Adrenal gland (tissue), 19 donors: ENCODE measurements at places on chromosomes 1 and 21. TPM values are rescaled to one million over a fixed set of nuclear protein-coding genes. Genes with fewer than 3 reads are reported as not detected.

ACP6 gene
- total RNA-seq: 30.5 TPM

GRCh38 chr21:26136671-26137070 is 33.9 kb downstream of the APP start:
- DNase-seq: no peak

DNA sequence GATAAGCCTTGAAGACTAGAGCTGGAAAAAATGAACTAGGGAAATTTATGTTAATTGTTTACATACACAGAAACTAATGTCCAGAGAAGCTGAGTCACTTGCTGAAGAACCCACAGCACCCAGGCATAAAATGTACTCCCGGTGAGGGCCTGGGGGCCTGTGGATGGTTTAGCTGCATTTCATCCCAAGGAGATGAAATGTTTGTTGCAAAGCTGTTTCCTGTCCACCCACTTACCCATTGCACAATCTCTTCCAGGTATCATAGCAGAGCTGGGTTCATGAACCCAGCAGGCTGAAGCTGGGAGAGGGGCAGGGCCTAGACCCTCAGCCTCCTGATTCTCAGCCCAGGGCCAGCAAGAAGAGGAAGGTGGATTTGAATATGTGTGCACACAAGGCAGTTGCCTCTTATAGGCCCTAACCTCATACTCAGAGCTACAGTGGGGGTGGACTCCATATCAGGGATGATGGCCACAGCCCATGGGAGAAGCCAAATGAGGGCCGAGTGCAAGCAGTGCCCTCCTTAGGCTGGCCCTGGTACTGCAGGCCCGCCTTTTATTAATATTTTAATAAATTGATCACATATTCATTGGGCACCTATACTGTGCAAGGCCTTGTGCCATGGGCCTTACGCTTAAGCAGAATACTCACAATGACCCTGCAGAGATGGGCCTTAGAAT is 110.8 kb downstream of the LACTBL1 start:
- DNase-seq: peak; percentile 55

GRCh38 chr1:4346131-4346530 is 308.3 kb upstream of the AJAP1 start:
- DNase-seq: no peak

DNA sequence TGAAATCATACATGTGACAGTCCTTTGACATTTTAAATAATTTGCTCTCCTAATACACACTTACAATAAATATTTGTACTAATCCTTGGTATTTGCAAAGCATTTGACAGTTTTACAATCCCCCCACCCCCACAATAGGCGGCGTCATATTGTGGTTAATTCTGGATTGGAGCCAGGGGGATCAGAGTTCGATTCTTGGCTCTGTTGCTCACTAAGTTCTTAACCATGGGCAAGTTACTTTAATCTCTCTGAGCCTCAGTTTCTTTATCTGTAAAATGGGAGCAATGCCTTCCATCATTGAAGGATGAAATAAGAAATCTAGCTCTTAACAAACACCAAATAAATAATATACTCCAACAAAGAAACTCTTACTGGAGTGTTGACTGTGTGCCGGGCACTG is 23.8 kb downstream of the CACNA1S start:
- no peak for DNase-seq

GRCh38 chr1:233333086-233333485 is 5.6 kb downstream of the MAP3K21 start:
- DNase-seq: no peak

GRCh38 chr1:246155923-246156322 is 351.2 kb downstream of the SMYD3 start:
- DNase-seq: no peak

GRCh38 chr1:233638513-233638912 is 24.6 kb downstream of the KCNK1 start:
- DNase-seq: no peak

DNA sequence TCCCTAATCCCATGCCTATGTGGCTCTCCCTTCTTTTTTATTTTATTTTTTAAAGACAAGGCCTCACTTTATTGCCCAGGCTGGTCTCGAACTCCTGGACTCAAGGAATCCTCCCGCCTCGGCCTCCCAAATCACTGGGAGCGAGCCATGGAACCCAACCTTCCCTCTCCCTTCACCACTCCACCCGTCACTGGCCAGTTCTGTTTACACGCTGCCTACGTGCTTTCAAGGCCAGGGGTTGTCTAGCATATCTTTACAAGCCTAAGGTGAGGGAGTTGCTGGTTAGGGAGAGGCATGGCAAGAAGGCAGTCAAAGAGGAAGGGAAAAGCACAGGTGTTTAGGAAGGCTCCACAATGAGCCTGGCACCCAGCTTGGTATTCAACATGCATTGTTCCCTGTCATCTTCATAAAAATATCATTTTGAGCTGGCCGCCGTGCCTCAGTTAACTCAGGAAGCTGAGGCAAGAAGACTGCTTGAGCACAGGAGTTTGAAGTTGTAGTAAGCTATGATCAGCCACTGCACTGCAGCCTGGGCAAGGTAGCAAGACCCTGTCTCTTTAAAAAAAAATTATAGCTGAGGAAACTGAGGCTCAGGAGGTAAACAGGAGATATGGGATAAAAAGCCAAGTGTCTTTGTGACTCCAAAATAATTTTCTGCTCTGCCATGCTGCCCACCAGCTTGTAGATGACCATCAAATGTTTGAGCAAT is 1.1 kb downstream of the RHBDL2 start:
- DNase-seq: no peak

DNA sequence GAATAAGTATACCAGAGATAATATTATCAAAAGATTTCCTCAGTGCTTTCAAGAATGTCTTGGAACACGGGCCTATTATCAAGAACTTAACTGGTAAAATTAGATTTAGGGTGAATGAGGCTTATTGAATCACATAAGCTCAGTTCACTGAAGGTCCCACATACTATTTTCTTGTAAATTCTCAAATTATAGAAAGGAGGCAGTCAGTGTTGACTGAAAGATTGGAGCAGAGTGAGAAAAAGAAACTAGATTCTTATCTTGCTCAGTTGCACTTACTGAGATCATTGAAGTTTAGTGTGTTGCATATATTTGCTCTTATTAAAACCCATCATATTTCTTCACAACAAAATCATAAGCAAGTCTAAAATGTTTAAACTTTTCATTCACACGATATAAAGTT is 3.9 kb upstream of the RGS1 start:
- DNase-seq: no peak

DNA sequence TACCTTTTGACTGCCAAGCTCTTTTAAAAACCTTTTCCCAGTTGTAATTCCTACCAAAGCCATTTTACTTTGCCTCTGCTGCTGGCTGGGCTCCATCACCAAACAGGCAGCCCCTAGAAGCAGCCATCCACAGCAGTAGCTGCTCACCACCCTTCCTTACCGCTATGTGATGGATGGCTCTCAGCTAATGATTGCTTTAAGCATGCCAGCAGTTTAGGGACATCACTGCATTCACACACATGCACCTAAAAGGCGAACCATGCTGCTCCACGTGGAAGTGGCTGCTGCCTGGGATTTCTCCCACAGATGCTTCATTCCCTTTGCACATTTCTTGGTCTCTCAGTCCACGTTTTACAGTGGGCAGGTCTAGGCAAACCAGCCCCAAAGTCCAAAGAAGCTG is 46.3 kb upstream of the PDE9A start:
- DNase-seq: no peak

GRCh38 chr1:219374636-219375035 is 201.0 kb downstream of the LYPLAL1 start:
- no peak for DNase-seq

SERPINC1 gene
- total RNA-seq: 0.70 TPM

GRCh38 chr1:151130987-151131586 is 15.3 kb downstream of the SEMA6C start:
- peak; percentile 54 for DNase-seq

PKN2 gene
- 45.4 TPM for total RNA-seq

DNA sequence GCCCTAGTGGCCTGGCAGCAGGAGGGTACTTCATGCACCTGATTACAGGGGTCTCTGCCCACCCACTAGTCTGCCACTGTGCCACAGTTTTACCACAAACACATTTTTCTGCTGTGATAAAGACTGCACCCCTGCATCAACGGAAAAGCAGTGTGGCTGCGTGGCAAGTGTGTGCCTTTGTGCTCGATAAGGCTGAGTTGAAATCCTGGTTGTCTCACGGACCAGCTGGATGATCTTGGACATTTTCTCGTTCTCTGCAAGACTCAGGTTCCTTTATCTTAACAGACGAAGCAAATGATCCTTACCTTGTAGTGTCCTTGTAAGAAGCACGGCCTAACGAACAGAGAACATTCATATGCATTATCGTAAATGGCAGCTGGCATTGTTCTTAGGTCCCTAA is 10.2 kb downstream of the GRHL3 start:
- no peak for DNase-seq

GRCh38 chr21:35178827-35179226 is 129.7 kb upstream of the RUNX1 start:
- DNase-seq: no peak

KIF17 gene
- 36.9 TPM for total RNA-seq

RBM11 gene
- 1.8 TPM for total RNA-seq

- no peak for DNase-seq
Measured at GRCh38 chr21:27129215-27129614, 162.3 kb upstream of the ADAMTS5 start.

GRCh38 chr1:220826729-220827128 is 40.0 kb downstream of the MTARC1 start:
- DNase-seq: no peak
